ENCODE measurements at places on chromosomes 11 and 22.

DNA sequence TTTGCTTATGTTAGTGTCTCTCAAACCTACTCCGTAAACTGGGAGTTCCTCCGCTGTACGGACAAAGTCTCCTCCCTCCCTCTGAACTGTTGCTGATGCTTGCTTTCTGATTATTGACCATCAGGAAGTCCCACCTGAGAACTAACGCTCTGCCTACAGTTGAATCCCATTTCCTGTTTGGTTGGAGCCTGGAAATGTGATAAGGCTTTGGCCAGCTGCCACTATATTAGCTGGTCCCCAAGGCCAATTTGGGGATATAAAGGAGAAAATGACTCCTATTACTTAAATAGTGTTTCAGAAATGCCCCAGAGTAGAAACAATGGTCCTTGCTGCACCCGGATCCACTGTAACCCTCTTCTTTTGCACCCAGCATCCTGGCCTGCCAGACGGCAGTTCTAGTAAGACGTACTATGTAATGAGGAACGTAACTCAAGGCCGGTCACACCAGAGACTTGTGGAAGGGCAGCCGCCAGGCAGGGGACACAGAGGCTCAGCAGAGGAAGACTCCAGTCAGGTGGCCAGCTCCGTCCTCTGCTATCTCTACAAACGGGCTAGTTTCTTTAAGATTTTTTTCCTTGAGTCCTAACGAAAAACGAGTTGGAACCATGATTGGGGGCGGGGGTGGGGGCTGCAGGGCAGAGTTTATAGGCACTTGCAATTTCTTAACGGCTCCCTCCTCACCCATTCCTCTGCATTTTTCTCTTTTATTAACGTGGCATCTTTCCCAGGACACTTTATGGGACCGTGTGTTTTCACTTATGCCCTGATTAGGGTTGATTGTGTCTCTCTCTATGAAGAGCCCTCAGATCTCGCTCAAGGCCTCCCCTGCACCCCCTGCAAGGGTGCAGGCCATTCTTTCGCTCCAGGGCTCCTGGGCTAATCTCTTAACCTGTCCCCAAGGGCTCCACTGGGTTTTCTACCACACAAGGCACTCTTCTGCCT, 72.8 kb upstream of the CDON start:
- no peak for DNase-seq

- DNase-seq = no peak
Measured at GRCh38 chr22:47281126-47282106, 519.0 kb downstream of the TBC1D22A start.

- DNase-seq = peak; percentile 80
Measured at GRCh38 chr11:66883016-66883965, 26.4 kb downstream of the LRFN4 start.

DNA sequence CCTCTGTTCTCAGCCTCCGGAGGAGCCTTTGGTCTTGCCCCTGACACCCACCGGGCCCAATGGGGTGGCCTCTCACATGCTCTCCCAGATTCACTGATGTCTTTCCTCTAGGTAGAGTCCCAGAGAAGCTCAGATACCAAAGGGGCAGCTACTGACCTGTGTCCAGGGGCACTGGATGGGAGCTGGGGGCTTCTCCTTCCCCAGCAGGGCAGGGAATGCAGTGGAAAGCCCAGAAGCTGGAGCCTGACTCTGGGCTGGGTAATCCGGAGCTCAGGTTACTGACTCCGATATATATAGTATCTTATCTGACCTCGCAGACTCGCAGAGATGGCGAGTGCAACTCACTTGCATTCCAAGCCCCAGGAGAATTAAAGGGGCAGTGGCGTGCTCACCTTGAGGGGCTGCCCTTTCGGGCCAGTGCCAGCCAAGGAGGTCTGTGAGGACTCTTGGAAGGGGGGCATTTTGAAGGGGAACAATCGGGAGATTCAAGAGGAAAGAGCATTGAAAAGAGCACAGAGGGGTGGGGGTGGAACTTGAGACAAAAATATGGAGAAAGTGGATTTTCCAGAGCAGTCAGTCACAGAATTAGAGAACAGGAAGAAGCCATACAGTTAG, 2.5 kb downstream of the USP2 start:
- no peak for DNase-seq

- DNase-seq = no peak
Measured at GRCh38 chr11:47185305-47186075, 744 bp downstream of the PACSIN3 start.

DNA sequence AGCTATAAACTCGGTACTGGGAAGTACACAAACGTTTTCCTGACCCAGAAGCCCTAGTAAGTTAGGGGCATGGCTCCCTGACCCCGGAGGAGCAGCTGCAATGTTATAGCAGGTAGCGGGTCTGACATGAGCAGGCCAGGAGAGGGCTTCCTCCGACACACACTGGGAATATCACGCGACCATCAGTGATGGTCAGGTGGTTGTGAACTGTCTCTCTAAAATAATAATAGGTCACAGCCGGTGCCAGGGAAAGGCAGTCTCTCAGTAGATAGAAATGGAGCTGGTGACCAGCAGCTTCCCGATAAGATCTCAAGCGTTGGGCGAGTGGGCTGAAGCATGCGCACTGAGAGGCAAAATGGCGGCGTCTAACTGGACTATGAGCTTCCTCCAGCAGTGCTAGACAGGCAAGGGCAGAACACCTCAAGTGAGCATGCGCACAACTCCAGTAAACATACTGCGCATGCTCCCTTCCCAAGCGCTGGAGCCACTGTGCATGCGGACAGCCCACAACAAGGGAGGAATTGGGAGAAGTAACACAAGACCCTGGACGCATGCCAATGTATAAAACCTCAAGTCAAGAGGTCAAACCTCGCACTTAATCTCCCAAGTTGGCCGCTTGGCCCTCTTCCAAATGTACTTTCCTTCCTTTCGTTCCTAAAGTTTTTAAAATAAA, 22.3 kb upstream of the TESMIN start:
- DNase-seq = no peak

- no peak for DNase-seq
Measured at GRCh38 chr22:20952544-20953341, 14.3 kb upstream of the AIFM3 start.

DNA sequence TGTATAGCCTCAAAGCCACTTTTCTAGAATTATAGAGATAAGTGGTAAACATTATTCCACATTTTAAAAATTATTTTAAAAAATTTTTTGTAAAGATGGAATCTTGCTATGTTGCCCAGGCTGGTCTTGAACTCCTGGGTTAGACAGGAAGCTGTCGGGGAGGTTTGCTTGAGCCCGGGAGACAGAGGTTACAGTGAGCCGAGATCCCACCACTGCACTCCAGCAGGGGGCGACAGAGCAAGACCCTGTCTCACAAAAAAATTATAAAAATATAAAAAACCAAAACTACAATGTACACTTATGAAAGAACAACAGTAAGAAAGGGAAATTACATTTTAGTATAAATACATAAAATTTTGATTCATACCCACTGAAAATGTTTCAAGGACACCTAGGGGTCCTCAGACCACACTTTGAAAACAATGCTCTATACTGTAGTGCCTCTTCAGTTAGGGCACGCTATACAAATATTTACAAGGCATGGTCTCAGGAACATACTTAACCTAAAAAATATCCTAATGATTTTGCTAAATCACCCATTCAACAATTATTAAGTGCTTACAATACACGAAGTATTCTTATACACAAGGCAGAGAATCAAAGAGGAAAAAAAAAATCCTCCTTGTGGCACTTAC, 111.2 kb downstream of the MRTFA start:
- DNase-seq = no peak

DNA sequence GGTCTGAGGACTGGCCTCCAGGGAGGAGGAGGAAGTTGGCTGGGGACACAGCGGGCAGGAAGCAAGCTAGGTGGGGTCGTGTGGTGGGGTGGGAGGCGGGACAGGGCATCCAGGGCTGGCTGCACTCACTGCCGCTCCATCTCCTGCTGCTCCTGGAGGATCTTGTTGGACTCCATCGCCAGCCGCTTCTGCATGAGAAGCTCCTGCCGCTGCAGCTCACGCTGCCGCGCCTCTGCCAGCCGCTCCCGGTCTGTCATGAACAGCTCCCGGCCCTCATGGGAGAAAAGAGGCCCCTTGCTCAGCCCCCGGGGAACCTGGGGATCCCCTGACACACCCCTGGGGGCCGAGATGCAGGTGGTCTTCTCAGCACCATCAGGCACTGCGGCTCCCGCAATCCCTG, 21.6 kb downstream of the USH1C start:
- DNase-seq = no peak

DNA sequence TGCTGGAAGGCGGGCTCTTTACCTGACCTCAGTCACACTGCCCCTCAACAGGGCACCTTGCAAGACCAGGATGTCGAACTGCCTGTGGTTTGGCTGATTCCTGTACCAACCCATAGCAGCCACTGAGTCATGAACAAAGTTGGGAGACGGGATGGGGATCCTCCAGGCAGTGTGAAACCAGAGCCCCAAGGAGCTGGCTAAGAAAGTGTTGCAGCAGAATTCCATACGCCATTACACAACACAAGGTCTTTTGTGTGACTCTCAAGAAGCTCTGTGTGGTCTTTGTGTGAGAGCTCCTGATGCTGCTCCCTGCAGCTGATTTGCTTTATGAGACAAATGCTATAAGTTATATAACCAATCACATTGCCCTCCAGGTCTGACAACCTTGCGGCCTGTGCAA, 617.7 kb downstream of the OPCML start:
- no peak for DNase-seq

- no peak for DNase-seq
Measured at GRCh38 chr11:7567311-7567710, 53.5 kb downstream of the PPFIBP2 start.

- DNase-seq = no peak
Measured at GRCh38 chr22:48968201-48968959, 859.3 kb downstream of the BRD1 start.

GRCh38 chr11:44711113-44711786, 15.5 kb upstream of the TSPAN18 start:
- no peak for DNase-seq

Data from HEK293T (cell line).